Retinal pigment epithelial cell (primary cell): ENCODE measurements at places on chromosomes 16 and 17.

- DNase-seq, result no peak
Observed at GRCh38 chr17:65914784-65915342, 277.1 kb downstream of the CEP112 start.

DNA sequence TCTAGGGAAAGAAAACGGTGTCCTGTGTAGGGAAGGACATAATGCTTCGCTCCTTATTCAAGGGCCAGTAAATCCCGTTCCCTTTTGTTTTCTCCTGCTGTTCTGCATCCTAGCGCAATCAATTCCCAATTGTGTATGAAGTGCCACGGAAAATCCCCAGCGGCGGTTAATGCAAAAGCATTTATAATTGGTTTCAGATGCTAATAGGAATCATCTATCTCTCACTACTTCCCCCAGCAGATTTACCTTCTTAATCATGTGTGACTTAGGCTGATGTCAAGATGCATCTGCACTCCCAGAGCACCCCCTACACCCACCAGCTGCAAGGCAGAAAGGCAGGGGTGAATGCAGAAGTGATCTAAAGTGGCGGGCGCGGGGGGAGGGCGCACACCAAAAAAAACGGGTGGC is 32.7 kb upstream of the SSTR2 start:
- DNase-seq, result no peak

DNA sequence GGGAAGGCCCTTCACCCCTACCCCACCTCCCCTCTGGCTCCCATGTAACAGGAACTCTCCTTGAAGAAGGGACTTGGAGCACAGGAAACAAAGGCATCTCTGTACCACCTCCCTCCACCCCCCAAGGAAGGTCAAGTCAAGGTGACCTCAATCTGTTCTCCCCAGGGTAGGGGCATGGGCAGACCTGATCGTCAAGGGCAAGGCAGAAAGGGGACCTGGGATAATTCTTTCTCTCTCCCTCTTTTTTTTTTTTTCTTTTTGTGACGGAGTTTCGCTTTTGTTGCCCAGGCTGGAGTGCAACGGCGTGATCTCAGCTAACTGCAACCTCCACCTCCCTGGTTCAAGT is 4.3 kb upstream of the STAT5A start:
- no peak for DNase-seq

GRCh38 chr16:16007743-16008111 is 58.3 kb downstream of the ABCC1 start:
- DNase-seq, result no peak

DNA sequence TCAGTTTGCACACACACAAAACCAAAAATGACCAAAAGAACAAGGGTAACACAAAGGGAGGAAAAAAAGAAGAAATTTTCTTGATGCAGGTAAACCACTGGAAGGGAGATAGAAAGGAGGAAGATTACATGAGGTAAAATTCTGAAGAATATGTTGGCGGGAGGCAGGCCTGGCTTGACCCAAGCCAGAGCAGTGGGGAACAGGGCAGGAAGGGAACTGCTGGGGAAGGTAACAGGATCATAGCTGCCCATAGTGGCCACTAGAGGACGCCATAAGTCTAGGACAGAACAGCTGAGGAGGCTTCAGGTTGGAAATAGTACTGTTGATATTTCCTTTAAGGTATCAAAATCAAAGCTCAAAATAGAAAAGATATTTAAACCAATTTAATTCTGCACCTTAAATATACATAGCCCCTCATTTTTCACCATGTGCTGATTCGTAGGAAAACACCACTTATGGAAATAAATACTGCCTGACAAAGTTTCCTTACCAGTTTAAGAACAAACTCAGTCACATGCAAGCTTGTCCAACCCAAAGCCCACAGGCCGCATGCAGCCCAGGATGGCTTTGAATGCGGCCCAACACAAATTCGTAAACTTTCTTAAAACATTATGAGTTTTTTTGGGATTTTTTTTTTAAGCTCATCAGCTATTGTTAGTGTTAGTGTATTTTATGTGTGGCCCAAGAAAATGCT is 15.5 kb downstream of the VPS35 start:
- DNase-seq, result peak; percentile 23

GRCh38 chr17:28553000-28553505 is 629 bp upstream of the UNC119 start:
- DNase-seq, result no peak

DNA sequence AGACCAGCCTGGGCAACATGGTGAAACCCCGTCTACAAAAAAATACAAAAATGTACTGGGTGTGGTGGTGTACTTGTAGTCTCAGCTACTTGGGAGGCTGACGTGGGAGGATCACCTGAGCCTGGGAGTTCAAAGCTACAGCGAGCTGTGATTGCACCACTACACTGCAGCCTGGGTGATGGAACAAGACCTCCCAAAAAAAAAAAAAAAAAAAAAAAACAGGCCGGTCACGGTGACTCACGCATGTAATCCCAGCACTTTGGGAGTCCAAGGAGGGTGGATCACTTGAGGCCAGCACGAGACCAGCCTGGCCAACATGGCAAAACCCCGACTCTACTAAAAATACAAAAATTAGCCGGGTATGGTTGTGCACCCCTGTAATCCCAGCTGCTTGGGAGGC is 12.7 kb upstream of the APPBP2 start:
- DNase-seq, result no peak

GRCh38 chr16:53865494-53865863 is 161.5 kb downstream of the FTO start:
- no peak for DNase-seq

DNA sequence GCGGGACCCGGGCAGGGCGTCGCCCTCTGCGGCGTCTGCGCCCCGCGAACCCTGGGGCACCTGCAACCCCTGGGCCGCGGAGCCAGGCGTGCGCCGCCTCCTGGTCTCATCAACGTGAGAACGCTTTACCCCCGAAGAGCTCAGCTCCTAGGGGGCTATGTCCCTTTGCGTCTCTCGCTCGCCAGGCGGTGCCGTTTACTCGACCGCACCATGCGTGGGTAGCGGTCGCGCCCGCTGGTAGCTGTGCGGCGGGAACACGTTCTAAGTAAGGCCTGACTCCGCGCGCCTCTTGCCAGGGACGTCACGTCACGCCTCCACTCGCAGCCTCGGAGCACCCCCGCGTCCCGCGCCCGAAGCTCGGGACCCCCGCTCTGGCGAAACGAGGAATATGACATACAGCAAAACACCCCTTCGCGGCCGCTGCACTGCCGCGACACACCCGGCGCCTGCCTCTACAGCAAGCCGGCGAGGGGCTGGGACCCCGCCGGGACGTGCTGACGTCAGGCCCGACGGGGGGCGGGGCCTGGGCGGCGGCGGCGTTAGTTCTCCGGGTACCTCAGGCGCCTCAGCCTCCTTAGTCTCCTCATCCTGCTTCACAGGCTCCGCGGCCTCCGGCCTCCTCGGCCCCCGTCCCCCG is at the start of gene RAB11FIP3:
TSS of gene RAB11FIP3 (plus strand) at position 568 of the 637 bp plus-strand sequence. CDS start 358 bp downstream, outside the sequence.
- peak; percentile 32 for DNase-seq

GRCh38 chr16:26708428-26708827 is 358.3 kb upstream of the C16orf82 start:
- no peak for DNase-seq

DNA sequence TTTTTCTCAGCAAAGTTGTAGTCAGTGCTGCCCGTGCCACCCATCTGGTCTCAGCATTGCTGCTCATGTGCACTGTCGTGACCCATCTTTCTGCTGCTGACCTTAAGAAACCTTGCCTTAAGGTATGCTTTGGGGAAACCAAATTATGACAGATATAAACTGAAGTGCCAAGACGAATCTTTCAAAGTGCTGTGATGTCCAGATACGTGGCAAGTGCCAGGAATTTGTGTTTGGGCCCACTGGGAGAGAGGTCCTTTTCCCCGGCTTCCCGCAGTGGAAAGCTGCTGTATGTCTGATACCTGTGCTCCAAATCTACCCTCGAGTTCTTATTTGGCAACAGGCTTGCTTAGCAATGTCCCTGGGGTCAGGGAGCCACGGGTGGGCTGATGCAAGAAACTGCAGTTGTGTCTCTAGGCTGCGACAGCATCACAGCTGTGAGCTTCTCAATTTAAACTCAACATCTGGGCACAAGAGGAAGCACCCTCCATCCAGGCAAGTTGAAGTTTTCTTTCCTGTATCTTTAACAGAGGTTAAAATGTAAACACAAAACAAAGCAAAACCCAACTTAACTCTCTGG is 30.3 kb upstream of the TOX3 start:
- no peak for DNase-seq

DNA sequence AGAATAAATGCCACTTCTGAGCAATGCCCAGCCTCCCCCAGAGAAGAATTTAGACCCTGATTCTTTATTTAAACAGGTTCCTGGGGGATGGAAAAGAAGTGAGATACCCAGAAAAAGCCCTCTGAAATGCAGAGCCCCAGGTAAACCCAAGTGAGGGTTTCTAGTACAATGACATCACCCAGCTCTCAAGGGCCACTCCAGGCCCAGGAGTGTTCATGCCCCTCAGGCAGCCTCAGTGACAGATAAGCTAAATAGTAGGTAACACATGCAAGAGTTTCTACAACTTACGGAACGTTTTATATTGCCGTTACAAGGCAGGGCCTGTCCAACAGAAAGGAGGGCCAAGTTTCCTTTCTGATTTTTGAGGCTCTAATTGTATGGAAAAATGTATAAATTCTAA is 683.7 kb upstream of the SALL1 start:
- DNase-seq, result no peak

DNA sequence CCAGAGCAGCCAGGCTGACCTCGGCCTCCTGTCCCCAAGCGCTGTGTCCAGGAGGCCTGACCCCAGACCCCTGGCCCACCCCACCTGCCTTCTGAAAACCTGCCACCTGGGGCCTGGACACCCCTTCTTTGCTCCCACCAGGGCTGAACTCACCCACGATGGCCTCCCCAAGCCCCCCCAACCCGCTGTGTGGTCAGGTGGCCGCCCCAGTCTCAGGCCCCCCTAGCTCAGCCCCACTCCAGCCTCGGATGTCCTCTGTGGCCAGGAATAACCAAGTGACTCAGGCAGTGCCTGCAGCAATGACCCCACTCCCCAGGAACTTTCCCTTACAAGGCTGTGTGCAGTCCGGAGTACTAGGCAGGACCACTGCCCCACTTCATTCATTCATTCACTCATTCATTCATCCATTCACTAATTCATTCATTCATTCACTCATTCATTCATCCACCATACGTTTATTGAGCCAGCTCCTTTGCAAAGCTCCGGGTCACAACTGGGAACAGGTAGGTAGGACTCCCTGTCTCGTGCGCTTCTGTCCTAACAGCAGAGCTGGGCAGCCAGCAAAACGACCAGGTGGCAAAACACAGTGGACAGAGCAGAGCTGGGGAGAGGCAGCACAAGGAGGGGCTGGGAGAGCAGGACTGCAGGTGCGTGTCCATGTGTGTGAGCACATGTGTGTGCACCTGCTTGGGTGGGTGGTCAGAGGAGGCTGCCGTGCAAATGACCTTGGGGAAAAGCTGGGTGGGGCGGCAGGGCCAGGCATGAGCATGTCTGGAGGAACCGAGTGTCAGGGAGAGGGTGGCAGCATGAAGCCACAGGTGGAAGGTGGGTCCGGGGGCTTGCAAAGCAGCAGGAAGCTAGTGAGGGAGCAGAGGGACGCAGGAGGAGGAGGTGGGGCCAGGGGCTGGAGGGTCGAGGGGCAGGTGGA is 75.8 kb upstream of the CBX4 start:
- DNase-seq, result no peak

DNA sequence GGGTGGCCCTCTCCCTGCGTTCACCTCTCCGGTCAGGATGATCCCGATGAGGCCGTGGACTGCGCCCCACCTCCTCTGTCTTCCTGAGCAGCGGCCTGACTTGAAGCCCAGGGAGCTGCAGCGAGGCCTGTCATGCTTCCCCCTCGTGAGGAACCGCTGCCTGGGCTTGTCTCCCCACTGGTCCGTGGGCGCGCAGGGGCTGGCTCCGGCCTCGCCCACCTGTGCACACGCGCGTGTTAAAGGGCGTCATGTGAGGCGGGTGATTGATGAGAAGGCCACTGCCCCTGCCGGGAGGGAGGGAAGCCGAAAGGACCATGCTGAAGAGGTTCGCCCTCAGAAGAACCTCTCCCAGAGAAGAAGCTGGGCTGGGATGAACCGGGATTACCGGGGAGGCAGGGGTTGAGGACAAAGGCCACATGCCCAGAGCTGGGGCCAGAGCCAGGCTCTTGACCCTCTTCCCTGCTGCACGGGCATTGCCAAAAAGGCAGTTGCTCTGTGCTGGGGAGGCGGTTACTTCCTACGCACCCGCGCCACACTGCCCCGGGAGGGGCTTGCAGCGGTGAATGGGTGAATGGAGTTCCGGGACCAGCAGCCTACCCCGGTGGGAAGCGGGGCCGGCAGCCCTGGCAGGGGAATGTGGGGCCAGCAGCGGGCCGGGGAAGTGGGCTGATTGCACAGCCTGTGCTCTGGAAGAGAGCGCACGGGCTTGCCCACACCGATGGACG is 85.9 kb upstream of the GSE1 start:
- no peak for DNase-seq

- DNase-seq, result no peak
Observed at GRCh38 chr16:19094542-19095365, 19.0 kb upstream of the ITPRIPL2 start.

DNA sequence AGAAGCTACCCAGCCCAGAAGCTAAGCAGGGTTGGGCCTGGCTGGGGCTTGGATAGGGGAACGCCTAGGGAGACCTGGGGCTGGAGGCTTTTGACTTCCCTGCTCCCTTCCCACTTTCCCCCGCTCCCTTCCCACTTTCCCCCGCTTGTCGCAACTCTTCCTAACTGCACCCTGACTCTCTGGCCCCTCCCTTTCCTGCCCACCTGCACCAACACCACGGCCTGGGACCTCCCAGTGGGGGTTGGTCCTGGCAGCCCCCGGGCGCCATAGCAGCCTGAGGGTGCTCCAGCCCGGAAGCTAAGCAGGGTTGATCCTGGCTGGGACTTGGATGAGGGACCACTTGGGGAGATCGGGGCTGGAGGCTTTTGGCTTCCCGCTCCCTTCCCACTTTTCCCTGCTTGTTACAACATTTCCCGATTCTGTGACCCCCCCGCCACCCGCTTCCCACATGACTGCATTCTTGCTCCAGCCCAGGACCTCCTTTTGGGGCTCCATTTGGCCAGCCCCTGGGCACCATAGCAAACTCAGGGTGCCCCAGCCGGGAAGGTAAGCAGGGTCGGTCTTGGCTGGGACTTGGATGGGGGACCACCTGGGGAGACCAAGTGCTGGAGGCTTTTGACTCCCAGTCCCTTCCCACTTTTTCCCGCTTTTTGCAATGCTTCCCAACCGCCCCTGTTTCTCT is 2287.0 kb downstream of the TP53TG3F start:
- no peak for DNase-seq

GRCh38 chr16:67928561-67929364 is 2.9 kb downstream of the CTRL start:
- no peak for DNase-seq

- DNase-seq, result no peak
Observed at GRCh38 chr16:6124136-6124535, 1026.5 kb upstream of the EEF2KMT start.

DNA sequence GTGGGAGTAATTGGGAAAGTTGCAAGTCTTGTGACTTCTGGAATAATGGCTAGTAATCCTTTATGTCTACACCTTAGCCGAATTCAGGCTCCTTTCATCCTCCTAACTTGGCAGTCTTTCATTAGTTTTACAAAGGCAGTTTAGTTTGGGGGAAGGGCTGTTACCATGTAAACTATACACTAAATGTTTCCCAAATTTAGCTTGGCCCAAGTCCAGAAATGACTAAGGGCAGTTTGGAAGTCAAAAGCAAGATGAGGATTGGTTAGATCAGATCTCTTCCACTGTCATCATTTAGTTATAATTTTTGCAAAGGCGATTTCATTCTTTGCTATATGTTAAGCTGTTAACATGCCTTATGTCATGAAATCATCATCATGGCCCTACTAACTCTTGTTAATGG is 115.4 kb upstream of the CACNG3 start:
- DNase-seq, result no peak

- no peak for DNase-seq
Observed at GRCh38 chr17:2468270-2468669, 43.4 kb downstream of the METTL16 start.
